ENCODE measurements at places on chromosomes 5 and 9. TPM values are rescaled to one million over a fixed set of nuclear protein-coding genes. Genes with fewer than 3 reads are reported as not detected.

NR2F1-AS1 gene
- not detected for polyA plus RNA-seq

DNA sequence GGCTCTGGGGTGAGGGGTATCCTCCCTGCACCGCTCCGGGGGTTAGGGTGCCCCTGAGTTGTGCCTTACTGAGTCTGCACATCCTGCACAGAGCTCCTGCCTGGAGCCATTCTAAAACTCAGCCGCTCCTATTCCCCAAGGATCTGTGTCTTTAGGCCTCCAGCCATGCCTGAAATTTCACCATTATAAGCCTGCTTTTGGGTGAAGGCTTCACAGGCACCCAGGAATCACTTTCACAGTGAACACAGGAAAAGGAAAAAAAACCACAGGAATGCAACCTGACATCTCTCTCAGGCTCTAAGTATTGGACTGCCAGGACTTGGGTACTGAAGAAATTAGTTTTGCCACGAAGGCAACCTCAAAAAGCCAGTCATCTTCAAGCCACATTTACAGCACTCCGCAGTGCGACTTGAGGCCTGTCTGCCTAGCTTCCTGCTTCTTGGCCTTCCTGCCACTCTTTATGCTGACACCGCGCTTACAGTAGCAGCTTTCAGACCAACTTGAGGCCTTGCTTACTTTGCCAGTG lies 30.9 kb downstream of the GALNT10 start:
- DNase-seq: no peak

SPAAR gene
- polyA plus RNA-seq: not detected

DNA sequence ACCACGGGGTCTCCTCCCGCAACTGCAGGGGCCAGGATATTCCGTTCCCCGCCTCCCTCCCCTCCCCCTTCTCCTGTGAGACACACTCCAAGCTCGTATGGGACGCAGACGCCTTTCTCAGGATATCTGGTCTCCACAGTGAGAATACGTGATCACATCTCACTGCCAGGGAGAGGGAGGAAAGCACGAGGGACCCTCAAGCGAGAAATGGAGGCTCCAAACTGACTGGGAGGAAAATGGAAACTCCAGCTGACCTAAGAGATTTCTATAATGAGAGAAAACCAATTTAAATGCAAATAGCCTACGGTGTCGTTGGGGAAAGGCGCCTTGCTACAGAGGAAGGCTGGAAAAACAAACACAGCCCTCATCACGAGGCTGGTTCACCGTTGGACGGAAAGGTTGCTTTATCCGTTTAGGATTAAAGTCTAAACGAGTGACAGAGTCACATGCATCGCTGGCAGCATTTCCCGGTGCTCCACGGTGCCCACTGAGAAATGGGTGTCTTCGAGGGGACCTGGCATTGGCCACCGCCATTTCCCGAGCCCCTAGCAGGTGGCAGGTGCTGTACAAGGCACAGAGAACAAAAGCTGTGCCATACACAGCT lies 116.9 kb upstream of the CPEB4 start:
- DNase-seq: no peak

MAP1B gene
- polyA plus RNA-seq: not detected

DNA sequence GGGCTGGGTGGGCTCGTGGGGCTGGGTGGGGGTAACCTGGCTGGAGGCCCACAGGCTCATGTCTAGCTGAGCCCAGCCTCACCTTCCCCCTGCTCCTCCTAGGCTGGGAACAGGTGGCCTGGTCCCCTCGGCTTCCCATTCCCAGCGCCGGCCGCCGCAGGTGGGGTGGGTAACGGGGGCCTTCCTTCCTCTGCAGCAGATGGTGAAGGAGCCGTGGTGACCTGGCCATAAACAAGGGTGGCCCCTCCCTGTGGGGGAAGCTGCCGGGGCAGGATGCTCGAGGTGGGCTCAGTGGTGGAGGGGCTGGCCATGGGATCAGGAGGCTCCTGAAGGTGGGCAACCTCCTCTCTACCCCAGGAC lies 41.0 kb upstream of the EGFL7 start:
- no peak for DNase-seq

PIGO gene
- 19.1 TPM for polyA plus RNA-seq

DNA sequence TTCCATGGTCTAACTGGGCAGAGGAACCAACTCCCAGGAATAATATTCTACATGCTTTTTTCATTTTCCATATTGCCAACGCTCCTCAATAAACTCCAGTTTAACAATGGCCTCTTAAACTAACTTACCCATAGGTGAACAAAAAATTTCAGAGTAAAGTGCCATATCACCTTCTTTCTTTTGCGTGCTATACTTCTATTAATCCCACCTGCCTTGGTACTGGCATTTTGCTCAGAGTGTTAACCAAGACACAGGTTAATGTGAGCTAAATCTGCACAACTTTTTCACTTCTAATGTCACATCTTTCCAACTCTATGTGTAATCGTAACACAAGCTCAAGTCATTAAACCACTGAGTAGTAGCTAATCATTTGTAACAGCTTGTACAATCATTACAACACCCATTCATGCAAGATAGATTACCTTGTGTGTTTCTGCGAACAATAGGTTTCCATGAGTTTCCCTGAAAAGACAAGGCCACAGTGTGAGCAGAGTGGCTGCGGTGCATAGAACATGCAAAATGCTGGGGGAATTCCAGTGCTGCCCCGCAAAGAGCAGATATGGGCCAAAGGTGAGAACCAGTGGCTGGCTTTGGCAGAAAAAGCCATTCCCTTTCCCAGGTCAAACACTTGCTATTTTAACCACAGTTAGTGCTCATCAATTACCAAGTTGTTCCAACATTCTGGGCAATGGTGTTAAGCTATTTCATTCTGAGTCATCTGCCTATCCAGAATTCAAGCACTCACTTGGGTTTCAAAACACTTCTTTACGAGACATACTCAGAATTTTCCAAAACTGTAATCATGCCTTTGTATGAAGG lies 42.8 kb downstream of the TIMD4 start:
- no peak for DNase-seq
